A549 treated with Mapracorat at 1 μM for 4 hours (cell line): ENCODE measurements at places on chromosomes 3 and 15. TPM values are rescaled to one million over a fixed set of nuclear protein-coding genes. Genes with fewer than 3 reads are reported as not detected.

Gene HTR3E
- total RNA-seq = not detected in 5 replicates

Gene RAB6B
- 1.7 to 2.4 TPM (median 2.3 TPM) in 5 replicates for total RNA-seq

Gene SLC6A11
- total RNA-seq = 0.03 to 0.14 TPM (median 0.08 TPM) in 5 replicates

Gene GPR87
- total RNA-seq = 2.1 to 2.6 TPM (median 2.3 TPM) in 5 replicates

Gene BSN
- 0.09 to 0.41 TPM (median 0.13 TPM) in 5 replicates for total RNA-seq

Gene NDN
- 0.08 to 0.13 TPM in 2 of 5 replicates, not detected in the others for total RNA-seq

Gene CRABP1
- total RNA-seq = 1.2 to 2.2 TPM (median 1.7 TPM) in 5 replicates

Gene CSTA
- 0.93 to 1.4 TPM (median 1.1 TPM) in 5 replicates for total RNA-seq

Gene PSMD2
- 298 to 372 TPM (median 303 TPM) in 5 replicates for total RNA-seq

Gene KIF15
- 7.5 to 10.8 TPM (median 8.1 TPM) in 5 replicates for total RNA-seq

Gene CASR
- not detected in 5 replicates for total RNA-seq

Gene H1-8
- total RNA-seq = not detected in 5 replicates

Gene NANOGP8
- total RNA-seq = not detected in 5 replicates

Gene ERC2
- total RNA-seq = 0.34 TPM in 1 of 5 replicates, not detected in the others

Gene PDCD10
- 51.2 to 66.0 TPM (median 53.6 TPM) in 5 replicates for total RNA-seq

Gene BFSP2
- not detected in 5 replicates for total RNA-seq

Gene ISG20
- 32.2 to 42.8 TPM (median 42.0 TPM) in 5 replicates for total RNA-seq

Gene AP3B2
- 0.39 to 1.9 TPM (median 1.0 TPM) in 5 replicates for total RNA-seq

Gene SKOR1
- total RNA-seq = 0.04 to 0.07 TPM (median 0.05 TPM) in 3 of 5 replicates, not detected in the others

Gene TM2D3
- total RNA-seq = 30.9 to 33.1 TPM (median 32.6 TPM) in 5 replicates

Gene DUOXA1
- 0.06 to 0.34 TPM (median 0.15 TPM) in 4 of 5 replicates, not detected in the other for total RNA-seq

Gene LDHAL6B
- not detected in 5 replicates for total RNA-seq

Gene ZDHHC19
- total RNA-seq = 0.29 to 0.38 TPM (median 0.34 TPM) in 3 of 5 replicates, not detected in the others

Gene PFKFB4
- 9.4 to 17.6 TPM (median 12.1 TPM) in 5 replicates for total RNA-seq

Gene ACP3
- 0.07 to 0.08 TPM in 2 of 5 replicates, not detected in the others for total RNA-seq

Gene CFAP161
- total RNA-seq = not detected in 5 replicates

Gene PLAAT1
- total RNA-seq = 0.17 TPM in 1 of 5 replicates, not detected in the others

Gene UCN2
- total RNA-seq = 7.3 to 10.4 TPM (median 8.9 TPM) in 5 replicates

Gene AMIGO3
- 0.17 to 1.5 TPM (median 0.82 TPM) in 5 replicates for total RNA-seq

Gene GNL3
- 89.6 to 138 TPM (median 91.0 TPM) in 5 replicates for total RNA-seq

Gene FBXO40
- total RNA-seq = not detected in 5 replicates

Gene CCDC54
- not detected in 5 replicates for total RNA-seq

Gene NR1I2
- total RNA-seq = not detected in 5 replicates

Gene TICRR
- 10.9 to 13.5 TPM (median 12.0 TPM) in 5 replicates for total RNA-seq

Gene ACTRT3
- total RNA-seq = 2.2 to 3.1 TPM (median 2.8 TPM) in 5 replicates

Gene HYAL1
- 0.32 to 1.00 TPM (median 0.61 TPM) in 5 replicates for total RNA-seq

Gene TGM5
- not detected in 5 replicates for total RNA-seq

Gene FGF7
- not detected in 5 replicates for total RNA-seq

Gene FANCD2OS
- not detected in 5 replicates for total RNA-seq

Gene P2RY1
- 0.35 to 0.52 TPM (median 0.49 TPM) in 5 replicates for total RNA-seq

Gene PIGZ
- total RNA-seq = 1.1 to 1.6 TPM (median 1.5 TPM) in 5 replicates
